ENCODE measurements at places on chromosomes 13 and 19.

DNA sequence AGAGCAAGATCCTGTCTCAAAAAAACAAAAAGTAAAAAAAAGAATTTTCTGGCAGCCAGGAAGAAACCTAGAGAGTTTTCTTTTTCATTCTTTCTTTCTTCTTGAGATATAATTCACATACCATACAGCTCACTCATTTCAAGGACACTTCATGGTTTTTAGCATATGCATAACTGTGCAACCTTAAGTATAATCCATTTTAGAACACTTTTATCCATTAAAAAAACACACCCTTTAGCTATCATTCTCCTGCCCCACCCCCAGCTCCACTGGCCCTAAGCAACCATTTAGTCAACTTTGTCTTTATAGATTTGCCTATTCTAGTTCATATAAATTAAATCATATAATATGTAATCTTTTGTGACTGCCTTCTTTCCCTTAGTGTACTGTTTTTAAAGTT lies 8.1 kb upstream of the IPO5 start:
- no peak for DNase-seq

- peak; percentile 71 for DNase-seq
Measured at GRCh38 chr13:19959141-19959830, 759 bp downstream of the ZMYM2 start.

- DNase-seq: no peak
Measured at GRCh38 chr13:73522937-73523336, 464.1 kb downstream of the KLF5 start.

DNA sequence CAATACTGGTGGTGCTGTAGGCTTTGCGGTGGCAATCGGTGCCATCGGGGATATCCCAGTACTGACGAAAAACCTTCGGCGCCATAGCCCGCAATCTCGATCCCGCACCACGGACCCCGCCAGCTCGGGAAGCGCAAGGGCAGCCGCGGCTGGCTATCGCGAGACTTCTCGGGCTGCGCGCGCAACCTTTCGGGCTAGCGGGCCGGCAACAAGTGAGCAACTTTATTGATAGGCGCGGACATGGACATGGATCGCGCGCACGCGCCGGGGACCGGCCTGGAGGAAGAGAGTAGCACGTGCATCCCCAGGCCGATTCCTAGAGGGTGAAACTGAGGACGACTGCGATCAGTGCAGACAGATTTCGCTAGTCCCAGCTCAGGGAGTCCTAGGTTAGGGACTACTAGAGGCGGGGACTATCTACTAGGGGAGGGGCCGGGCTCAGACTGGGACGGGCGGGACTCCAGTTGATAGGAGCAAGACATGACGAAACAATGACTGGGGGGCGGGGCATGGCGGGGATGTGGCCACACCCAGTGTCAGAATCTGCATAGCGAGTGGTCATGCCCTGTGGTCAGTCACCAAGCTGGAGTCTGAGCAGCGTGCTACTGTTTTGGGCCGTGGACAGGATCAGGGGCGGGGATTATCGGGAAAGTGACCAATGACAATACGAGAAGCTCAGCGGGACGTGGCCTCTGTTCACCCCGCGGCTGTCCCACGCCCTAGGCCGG lies at the start of gene NDUFA11:
Gene NDUFA11 (minus strand): TSS at position 167 of the 728 bp plus-strand sequence. CDS start 82 bp downstream, at position 85.
- peak; percentile 99 for DNase-seq

DNA sequence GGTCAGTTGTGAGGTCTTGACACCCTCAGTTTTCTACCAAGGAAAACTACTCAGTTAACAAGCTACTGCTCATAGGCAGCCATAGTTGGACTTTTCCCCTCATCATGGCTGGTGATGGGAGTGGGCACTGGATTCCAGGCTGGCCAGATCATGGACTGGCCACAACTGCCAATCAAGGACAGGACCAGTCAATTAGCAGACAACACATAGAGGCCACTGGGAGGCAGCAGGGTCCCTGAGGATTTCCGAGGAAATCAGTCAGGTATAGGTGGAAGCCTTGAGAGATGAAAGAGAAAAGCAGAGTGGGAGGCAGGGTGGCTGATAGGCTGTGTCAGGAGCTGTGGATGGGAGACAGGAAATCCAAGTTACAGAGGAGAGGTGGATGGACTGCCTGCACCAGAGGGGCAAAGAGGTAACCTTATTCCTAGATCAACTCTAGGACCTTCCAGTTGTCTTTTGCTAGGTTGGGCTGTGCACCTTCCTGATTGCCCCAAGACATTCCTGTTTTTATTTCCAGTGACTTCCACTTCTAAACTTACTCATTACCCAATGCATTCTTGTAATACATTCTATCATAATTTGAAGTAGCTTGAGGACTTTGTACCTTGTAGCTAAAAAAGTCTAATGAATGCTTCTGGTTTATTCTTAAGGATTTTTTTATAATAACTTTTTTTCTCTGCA lies 361.8 kb downstream of the KCNRG start:
- DNase-seq: no peak

DNA sequence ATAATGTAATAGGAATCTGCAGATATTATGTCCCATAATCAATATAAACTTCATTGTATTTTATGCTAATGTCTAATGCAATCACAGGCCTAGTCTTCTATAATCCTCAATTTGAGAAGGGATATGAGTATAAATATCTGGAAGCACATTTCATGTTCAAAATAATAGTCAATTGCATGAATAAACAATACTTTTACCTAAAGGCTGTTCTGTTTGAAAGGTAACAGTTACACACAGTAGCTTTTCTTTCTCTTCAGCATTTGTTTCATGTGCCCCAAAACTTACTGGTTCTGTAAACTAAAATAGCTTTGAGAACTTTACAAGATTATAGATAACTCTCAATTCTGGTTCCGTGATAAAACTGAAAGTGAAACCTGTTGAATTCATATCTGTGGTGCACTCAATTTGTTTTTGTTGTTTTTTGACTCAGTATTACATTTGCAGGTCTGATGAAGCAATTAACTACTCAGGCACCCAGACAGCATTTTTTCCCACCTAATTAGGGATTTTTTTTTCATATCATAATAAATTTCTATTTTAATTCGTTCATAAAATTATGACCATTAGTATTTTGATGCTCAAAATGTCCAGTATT lies 1193.8 kb downstream of the SLITRK1 start:
- no peak for DNase-seq

DNA sequence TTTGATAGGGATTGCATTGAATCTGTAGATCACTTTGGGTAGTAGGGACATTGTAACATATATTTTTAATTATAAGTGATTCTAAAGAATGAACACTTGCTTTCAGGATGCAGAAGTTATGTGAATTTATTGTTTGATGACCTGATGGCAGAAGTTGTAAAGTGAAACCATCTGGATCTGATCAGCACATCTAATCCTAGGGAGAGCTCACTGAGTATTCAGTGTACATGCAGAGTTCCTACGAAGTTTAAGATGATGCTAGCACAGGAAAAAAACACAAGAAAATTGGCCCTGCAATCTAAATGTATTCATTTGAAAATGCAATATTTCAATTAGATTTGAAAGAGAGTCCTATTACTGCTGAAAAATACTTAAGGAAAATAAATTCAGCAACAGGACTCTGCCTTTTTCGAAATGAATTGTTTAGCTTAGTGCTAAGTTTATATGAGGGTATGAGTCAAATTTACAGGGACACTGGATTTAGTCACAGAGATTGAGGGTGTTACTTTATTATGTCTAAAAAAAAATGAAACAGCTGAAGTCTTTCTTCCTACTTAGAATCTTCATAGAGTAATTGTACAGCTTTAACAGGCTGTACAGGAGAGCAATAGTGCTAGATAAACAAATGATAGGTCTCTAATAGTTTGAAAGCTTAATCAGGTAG lies 385.7 kb downstream of the DCT start:
- no peak for DNase-seq

- DNase-seq: no peak
Measured at GRCh38 chr13:59477011-59477410, 686.7 kb downstream of the DIAPH3 start.

DNA sequence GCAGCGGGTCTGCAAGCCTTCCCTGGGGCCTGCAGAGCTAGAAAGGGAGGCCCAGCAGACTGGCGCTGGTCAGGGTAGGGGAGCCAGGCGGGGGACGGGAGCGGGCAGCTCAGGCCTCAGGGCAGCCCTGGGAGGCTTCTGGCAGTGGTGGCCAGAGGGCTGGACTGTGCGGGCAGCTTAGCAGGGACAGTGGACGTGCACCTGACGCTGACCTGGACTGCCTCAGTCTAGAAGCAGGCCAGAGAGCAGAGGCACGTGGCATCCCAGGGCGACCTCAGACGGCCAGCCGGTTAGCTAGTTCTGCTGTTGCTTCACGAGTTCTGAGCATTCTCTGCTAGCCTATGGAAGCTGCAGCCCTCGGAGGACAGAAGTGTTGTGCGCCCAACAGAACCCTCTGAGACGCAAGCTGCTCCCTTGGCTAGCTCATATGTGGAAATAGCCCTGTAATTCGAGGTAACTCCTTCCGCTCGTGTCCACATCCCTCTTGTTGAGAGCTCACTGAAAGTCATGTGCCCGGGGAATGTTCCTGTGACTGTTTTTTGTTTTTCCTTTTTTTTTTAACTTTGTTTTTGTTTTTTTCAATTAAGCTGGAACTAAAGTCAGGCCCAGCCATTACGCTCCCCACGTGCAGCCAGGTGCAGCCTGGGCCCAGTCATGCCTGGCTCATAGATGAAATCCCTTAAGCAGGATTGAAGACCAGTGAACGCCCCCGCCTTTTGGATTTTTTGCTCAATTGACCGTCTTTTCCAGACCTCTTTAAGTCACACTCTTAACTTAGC lies 1.9 kb upstream of the FAM174C start:
- DNase-seq: no peak

DNA sequence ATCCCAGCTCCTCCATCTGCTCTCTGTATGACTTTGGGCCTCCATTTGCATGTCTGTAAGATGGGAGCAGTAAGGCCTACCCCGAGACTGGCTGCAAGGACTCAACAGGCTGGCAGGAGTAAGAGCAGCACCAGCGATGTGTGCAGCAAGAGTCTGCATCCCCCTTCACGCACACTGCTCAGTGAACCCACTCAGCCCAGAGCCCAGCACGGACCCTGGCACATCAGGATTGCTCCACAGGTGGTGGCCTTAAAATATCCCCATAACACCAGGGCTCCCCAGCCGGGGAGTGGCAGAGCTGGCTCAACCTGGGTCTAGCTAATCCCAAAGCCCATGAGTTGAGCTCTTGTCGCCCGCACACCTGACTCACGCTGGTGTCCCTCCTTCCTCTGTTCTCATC lies 23.4 kb downstream of the VRK3 start:
- no peak for DNase-seq

DNA sequence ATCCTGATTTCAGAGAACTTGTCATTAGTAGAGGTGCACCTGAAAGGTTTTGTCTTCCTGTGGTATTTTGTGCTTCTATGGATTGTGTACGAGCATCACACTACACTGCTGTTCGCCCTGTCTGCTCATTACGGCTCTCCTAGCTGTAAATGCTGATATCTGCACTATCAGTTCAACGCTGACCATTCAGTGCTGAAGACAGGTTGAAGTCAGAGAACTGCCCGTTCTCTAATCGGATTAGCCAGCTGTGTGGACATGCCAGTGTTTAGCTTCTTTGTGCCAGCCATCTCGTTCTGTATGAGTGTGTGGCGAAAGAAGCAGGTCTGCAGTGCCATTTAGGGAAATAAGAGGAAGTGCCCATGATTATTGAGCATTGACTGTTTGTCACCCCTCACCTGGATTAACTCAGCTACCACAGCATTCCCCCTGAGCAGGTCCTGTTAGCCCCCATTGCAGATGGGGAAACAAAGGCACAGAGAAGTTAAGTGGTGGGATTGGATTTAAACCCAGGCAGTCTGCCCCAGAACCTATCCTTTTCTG lies 21.6 kb upstream of the C1QTNF9 start:
- no peak for DNase-seq

DNA sequence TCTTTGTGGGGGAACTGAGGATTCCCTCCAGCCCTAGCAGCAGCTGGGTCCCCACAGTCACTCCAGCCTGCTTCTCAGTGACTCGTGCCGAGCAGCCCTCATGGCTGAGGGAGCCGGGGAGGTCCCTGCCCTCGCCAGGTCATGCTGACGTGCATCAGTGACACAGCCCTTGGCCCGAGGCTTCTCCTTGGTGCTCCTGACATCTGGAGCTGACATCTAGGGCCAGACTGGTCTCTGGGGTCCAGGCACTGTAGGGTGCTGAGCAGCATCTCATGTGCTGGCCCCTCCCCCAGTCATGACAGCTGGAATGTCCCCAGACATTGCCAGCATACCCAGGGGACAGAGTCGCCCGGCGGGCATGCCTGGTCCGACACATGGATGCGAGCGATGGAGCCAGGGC lies 14.4 kb downstream of the COMP start:
- DNase-seq: no peak

DNA sequence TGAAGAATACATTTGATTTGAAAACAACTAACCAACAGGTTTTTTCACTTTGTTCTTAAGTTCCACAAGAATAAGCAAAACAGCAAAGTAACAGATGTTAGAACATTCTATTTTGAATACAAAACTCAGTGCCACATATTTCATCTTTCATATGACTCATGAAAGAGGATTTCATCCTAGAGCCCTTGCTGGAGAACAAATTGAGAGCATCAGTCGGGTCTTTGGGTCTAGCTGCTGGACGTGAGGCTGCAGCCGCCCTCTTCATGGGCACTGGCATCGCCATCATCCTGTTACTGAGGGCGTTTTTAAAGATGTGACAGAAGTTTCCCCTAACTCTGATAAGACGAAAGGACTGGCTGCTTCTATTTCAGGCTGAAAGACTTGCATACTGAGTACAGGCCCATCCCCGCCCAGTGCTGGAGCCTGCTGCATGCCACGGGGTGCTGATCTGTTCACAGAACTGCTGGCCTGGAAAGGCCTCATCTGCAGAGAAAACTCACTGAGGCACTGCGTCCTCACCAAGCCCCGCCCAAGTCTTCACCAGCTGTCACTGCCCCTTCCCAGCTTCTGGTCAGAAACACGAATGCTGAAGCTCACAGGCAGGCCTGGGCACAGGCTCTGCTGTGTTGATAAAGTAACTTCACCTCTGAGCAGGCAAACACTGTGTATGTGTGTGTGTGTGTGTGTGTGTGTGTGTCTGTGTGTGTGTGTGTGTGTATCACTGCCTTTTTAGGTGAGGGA lies 101.4 kb downstream of the TUBGCP3 start:
- no peak for DNase-seq

- no peak for DNase-seq
Measured at GRCh38 chr13:45682494-45683008, 19.6 kb upstream of the CBY2 start.

GRCh38 chr19:45667620-45668341 lies at the start of gene GIPR:
TSS of gene GIPR (plus strand) at chr19:45668221. CDS start at chr19:45669521, 1,300 bp downstream.
- DNase-seq: peak; percentile 81

DNA sequence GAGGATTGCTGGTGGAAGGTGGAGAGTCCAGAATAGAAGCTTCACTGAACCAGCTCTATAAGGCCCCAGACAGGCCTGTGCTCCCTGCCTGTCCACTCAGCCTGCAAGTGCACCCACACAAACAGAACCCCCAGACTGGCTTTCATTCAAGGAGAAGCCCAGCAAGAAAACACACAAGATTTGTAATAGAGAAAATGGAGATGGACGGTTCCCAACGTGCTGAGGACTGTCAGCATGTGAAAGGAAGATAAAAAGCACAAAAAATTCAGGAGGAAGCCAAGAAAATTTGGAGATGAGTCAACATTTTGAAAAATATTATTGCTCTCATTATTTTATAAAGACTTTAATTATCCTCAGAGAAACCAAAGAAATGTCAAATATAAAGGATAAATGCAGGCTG lies 218.2 kb upstream of the SLC10A2 start:
- DNase-seq: no peak

- DNase-seq: no peak
Measured at GRCh38 chr13:37383046-37383445, 215.5 kb downstream of the POSTN start.

- DNase-seq: no peak
Measured at GRCh38 chr13:62209529-62209928, 793.9 kb upstream of the PCDH20 start.

Data from hepatocyte (in vitro differentiated cells).